ENCODE measurements at places on chromosomes 7 and 10. TPM values are rescaled to one million over a fixed set of nuclear protein-coding genes. Genes with fewer than 3 reads are reported as not detected.

DNA sequence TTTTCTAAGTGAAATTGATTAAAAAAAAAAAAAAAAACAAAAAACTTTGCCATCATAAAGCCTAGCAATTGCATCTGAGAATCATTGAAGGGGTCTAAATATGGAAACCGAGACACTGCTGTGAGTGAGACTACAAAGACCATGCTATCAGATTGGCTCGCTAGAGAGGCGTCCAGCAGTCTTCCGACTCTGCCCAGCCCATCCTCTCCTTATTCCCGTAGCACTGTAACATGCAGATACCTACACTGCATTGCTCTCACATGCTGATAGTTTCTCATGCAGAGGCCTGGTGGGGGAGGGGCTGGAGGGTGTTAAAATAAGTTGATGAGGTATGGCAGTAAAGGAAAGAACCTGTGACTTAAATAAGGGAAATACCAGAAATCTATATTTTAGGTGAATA lies 130.7 kb downstream of the NRF1 start:
- DNase-seq = no peak

DNA sequence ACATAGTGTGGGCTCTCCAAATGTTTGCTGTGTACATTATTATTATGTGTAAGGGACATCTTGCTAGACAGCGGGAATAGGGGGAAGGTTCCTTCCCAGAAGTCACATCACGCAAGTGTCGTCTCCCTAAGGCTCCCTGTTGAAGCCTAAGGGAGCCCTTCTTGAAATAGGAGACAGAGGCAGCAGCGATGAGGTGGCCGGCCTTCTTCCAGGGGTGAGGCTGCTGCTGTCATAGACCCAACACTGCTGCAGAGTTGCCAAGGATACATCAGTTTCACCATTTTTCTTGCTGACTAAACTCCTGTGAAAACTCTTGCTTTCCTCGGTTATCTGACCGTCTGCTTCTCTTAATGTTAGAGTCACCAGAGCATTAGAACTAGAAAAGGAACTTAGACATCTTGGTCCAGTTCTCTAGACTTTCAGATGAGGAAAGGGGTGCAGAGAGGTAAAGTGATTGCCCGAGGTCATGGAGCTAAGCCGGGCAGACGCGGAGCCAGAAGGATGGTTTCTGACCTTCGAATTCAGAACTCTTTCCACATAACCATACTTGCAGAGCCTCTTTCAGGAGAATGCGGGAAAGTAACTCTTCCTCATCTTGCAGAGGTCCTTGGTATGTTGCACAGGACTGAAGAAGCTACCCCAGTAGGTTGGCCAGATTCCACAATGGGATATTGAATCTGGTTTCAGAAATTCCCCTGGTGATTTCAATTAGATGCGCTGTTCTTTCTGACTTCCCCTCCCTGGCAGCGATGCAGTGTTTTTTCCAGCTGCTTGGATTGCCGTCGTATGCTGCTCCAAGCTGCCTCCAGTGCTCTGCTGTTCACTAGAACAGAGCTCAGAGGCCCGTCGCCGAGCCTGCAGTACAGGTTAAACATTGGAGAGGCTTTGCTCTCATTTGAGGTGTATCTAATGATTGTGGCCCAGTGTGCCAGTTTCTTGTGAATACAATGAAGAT lies 217.1 kb downstream of the CAMK1D start:
- DNase-seq = no peak

- no peak for DNase-seq
Observed at GRCh38 chr7:36591636-36592035, 132.7 kb downstream of the AOAH start.

GRCh38 chr7:2354939-2355704 lies 495 bp downstream of the EIF3B start:
- peak; percentile 67 for DNase-seq

DNA sequence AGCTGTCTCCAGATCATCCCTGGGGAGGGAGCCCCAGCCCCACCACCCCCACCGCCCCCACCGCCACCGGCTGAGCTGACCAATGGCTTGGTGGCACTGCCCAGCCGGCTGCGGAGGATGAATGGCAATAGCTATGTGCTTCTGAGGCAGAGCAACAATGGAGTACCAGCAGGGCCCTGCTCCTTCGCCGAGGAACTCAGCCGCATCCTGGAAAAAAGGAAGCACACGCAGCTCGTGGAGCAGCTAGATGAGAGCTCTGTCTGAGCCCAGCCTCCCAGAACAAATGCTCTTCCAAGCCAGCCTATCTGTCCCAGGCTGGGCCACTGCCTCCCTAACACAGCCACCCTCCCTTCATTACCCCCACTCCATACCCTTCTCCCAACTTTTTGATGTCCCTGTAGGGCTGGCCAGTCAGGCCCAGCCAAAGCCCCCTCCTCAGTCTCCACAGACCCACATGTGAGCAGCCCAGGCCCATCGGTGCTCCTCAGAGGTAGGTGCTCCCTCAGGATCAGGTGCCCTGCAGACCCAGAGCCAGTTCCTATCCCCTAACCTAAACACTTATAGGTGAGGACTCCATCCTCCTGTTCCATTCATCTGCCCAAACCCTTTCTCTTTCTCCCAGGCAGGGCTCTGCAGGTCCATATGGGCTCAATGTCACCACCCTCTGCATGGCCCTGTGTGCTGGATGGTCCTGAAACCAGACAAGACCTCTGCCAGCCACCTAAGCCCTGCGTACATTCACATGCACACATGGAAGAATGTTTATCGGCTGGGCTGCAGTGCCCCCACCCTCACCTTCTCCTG lies 3.2 kb downstream of the MRPL43 start:
- no peak for DNase-seq

GRCh38 chr7:26188206-26188956 lies 12.2 kb downstream of the HNRNPA2B1 start:
- DNase-seq = peak; percentile 65

- no peak for DNase-seq
Observed at GRCh38 chr10:70354556-70354955, 27.9 kb downstream of the LRRC20 start.

DNA sequence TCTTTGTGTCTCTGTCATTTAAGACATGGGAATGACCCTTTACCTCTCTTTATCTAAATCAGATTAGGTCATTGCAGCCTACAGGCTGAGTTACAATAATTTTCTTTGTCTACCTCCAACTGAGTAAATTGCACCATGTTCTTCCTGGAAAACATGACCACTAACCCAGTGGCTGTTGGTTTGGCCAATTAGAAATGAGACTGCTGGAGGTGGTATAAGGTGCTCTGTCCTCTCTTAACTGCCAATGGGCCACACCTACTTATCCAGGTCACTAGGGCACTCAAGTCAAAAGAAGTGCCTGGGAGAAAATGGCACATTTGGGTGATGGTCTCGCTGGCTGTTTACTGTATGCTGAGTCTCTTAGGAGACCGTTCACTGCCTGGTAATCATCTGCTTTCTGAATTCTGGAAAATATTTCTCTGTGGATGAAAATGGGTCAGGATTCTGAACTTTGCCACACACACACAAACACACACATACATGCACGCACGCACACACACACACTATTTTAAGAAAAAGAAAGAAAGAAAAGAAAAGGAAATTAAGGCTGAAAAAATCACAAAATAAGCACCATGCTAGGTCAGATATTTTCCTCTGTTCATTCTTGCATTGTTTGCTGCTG lies 16.4 kb downstream of the STAMBPL1 start:
- no peak for DNase-seq

DNA sequence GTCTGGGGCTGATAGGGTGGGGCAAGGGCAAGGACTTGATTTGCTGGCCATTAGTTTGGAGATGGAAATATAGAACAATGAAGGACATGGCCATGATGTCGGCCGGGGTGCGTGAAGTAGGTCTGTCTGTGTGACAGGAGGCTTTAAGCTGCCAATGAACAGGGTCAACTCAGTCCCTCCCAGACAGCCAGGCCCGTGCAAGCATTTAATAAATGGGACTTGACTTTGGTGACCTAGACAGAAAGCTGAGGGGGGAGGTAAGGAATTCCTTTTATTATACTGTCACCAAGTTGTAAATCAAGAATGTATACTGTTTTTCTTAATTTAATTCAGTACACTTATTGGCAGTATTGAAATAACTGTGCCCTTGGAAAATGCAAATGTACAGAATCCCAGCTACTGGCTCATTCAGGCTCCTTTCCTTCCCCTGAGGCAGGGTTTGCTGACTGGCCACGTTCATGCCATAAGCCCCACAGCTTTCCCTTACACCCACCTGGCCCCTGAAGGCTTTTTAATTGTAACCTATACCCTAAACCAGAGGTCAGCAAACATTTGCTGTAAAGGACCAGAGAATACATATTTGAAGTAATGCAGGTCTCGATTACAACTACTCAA lies 87.2 kb downstream of the WIPF3 start:
- DNase-seq = no peak

DNA sequence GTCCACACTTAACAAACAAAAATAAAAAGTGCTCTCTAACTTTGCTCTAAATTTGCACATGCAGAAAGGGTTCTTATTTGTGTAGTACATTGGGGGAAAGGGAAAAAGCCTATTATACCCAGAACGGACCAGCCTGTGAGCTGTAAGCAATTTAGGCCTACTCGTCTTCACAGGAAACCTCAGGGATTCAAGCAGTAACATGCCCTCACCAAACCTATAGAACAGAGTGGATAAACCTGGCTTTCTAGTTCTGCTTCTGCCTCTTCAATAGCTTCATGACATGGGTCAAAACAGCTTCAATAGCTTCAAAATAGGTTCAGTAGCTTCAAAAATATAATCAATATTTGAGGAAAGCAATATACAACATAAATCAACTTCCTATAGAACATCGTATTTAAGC lies 163.7 kb downstream of the ARL4A start:
- no peak for DNase-seq

DNA sequence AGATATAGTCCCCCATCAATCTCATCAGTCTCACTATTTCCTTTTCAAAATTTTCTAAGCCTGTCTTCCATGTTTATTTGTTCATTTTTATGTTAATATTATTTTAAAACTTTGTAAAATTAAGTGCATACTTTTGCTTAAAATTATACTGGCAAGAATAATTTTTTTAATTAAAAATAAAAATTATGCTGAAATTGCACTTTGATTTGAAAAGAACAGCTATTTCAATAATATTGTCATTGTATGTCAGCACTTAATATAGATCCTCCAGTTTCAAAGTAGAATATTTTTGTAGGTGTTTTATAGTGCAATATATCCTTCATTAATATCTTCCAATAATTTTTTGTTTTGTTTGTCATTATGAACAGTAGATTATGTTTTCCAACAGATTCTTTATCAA lies 99.0 kb upstream of the MAGI2 start:
- DNase-seq = no peak

DNA sequence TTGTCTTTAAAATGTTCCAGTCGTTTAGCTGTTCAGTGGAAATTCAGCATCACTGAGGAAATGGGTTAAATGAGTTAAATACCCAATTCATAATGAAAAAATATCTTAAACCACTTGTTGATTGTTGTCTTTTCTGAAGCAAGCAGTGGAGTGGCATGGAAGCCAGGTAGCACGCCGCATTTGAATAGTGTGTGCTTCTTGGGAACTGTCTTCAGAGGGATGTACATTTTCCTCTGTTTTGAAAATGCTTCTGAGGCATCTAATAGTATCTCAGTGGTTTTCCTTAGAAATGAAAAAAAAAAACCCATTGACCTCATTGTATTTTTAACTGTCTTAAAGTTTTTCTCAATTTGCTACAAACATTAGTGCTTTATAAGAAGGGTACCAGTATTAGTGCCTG lies 28.1 kb downstream of the C10orf53 start:
- DNase-seq = no peak

DNA sequence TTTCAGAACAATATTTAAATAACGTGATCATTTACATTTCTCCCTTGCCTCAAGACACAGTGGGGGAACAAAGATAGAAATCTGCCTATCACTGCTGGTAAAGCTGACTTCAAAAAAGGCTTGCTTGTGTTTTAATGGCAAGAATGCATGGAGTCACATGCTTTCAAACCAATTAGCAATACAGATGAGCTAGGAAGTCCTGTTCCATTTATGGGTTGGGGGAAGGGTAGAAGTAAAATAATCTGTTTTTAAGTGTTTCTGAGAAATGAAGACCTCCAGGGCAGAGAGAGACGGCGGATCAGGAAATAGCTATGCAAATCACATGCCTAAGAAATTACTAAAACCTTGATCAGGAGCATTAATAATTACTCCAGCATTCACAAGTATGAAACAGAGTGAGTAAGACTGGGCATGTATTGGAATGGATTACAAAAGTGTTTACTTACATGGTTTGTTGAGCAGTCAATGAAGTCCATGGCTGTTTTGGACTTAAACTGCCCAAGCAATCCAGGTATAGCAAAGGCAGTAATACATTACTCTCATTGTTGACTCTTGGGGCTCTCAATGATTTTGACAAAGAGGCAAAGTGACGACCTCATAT lies 142.0 kb downstream of the ARID5B start:
- no peak for DNase-seq

DNA sequence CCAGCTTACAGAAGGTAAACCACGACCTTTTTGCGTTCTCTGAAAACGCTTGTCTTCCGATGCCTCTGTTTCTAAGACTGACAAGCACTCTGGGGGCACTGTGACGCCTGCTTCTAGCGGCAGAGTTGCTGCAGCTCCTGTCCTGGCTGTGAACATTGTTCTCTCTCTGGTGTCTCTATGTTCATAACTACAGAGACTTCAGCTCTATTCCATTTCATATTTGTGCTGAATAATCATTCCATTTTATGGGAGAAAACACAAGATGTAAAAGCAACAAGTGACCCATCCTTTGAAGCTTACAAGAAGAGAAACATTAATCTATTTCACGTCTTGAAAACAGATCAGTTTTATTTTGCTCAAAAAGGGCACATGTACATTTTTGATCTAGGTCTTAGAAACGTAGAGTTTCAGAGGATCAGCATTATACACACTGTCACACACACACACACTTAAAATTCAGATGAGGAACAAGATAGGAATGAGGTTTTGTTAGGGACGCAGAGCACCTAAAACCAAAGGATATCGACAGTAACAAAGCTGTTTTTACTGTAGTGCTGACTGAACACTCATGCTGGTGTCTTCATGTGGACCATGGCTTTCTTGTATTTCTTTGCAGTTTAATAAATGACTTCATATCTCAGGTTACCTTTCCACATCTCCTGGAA lies 3.0 kb downstream of the IKZF1 start:
- DNase-seq = no peak

DNA sequence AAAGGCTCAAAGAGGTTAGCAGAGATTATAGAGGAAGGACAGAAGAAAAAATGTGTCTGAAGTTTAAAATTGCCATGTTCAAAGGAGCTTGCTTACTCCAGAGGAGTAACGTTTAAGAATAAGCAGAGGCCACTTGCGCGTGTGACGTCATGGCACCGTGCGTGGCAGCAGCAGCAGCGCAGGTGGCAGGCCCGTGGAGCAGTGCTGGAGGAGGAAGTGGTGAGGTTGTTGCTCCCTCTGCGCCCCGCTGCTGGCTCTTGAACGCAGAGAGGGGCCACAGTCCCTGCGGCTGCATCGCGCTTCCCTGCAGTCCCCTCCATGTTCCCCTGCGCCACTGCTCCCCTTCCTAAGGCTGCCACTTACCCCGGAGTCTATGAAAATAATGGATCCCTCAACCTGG lies 37.5 kb downstream of the GDI2 start:
- no peak for DNase-seq

GRCh38 chr10:30324448-30325110 lies 24.5 kb downstream of the MTPAP start:
- DNase-seq = no peak

- DNase-seq = no peak
Observed at GRCh38 chr7:66630531-66630930, 1.9 kb downstream of the KCTD7 start.

The CPN1 gene
- 1.3 TPM for total RNA-seq

The GET4 gene
- 73.3 TPM for total RNA-seq

The MYPN gene
- not detected for total RNA-seq

The LIPF gene
- not detected for total RNA-seq

The TMEM72 gene
- total RNA-seq = not detected

The ANXA7 gene
- total RNA-seq = 83.4 TPM

The OR9A2 gene
- not detected for total RNA-seq

The MAP3K8 gene
- total RNA-seq = 39.9 TPM

The OPN4 gene
- total RNA-seq = not detected

The KCNMA1 gene
- total RNA-seq = 1.2 TPM

Measured in endodermal cell (in vitro differentiated cells).